ENCODE measurements at places on chromosomes 6 and 20. TPM values are rescaled to one million over a fixed set of nuclear protein-coding genes. Genes with fewer than 3 reads are reported as not detected.

GRCh38 chr6:117677553-117678141 is 2.4 kb downstream of the NUS1 start:
- DNase-seq, result no peak

DNA sequence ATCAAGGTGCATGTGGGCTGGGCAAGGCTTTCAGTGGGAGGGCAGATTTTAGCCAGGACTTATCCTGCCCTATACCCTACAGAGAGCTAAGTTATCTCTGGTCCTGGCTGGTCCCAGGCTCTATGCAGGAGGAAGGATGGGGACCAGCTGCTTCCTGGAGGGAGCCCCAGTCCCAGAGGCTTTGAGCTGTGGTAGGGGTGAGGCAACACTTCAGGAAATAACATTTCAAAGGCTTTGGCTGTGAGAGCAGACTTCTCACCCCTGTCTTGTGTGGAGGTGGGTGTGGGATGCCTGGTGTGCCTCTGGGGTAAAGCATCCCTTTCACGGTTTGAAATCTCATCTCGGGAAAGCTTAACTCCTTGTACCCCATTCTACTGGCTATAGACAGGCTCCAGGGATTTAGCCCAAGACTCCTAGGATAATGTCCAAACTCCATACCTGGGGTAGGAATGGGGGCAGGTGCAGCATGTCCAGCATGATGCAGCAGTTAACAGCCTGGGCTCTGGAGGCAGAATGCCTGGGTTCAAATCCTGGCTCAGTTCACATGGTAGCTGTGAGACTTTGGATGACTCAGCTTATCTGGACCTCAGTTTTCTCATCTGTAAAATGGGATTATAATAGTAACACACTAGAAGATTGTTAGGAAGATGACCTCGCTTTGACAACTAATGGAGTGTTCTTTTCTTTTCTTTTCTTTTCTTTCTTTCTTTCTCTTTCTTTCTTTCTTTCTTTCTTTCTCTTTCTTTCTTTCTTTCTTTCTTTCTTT is 27.5 kb upstream of the SIRPA start:
- DNase-seq, result no peak

GRCh38 chr20:841568-842546 is 8.3 kb downstream of the FAM110A start:
- DNase-seq, result no peak

GRCh38 chr20:8522168-8522567 is 390.1 kb downstream of the PLCB1 start:
- no peak for DNase-seq

DNA sequence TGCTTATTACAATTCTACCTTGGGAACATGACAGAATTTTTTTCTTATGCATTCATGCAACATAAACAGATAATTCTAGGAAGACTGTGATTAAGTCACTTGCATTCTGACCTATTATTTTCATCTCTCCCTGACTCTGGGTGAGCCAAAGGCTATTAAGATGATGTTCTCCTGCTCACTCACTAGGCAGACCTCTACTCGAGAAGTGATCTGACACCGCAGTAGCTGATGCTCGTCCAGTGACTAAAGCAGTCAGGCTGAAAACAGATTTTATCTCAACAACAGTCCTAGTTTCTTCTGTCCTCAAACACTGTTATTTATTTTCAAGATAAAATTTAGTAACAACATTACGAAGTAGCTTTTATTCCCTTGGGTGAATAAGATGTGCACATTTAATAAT is 17.3 kb downstream of the NAA20 start:
- no peak for DNase-seq

- peak; percentile 94 for DNase-seq
Measured at GRCh38 chr6:36678488-36679042, at the start of gene CDKN1A. Gene CDKN1A (plus strand): TSS chr6:36678714. CDS start chr6:36684102, 5,388 bp downstream.

DNA sequence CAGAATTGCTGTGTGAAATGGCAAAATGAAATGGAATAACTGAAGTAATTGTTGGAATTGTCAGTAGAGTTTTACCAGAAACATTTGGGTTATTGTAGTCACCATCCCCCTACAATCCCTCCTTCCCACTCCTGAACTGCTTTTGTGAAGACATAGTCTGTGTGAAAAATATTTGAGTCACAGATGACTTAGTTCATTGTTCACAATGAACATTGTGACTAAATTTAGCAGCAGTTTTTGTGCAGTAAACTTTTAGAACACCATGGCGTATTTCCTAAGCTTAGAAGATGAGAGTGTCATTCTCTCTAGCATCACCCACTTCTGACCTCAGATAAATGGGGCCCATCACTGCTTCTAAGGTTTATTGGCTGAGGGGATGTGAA is 11.0 kb downstream of the OTOR start:
- DNase-seq, result no peak

GRCh38 chr6:89387516-89388201 is 24.4 kb downstream of the RRAGD start:
- no peak for DNase-seq

GRCh38 chr6:17869010-17869752 is 118.3 kb downstream of the KIF13A start:
- peak; percentile 77 for DNase-seq

GRCh38 chr20:38748861-38749149 is 545 bp downstream of the ACTR5 start:
- no peak for DNase-seq

DNA sequence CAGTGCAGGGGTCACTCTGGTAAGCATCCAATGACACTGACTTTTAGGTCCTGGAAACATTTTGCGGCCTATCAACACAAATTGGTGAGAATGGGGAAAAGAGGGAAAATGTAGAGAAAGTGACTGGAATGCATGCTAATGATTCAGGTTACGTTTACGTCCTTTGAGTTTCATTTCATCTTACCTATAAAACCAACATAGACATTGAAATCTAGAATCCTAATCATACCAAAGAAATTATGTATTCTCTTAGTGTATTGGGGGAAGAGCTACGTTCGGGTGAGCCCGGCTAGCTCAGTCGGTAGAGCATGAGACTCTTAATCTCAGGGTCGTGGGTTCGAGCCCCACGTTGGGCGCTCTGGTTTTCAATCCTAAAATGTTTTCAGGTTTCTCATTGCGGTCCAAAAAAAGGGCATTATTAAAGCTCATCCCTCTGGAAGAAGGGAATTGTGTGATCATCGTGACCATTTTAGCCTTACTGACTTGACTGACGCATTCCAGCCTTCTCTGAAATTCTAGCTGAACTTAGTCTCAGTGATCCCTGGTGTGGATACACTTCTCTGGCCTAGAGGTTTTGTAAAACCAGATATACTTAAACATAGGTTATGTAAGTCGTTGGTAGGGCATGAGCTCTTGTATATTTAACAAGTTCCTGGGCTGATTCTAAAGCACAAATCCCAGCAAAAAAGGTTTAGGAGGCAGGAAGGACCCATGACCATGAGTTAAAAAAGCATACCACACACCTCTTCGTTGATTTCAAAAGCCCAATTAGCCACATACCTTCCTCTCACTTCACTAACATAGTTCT is 18.3 kb downstream of the HMGN4 start:
- peak; percentile 59 for DNase-seq

- no peak for DNase-seq
Measured at GRCh38 chr6:167299641-167300308, 8.7 kb downstream of the UNC93A start.

DNA sequence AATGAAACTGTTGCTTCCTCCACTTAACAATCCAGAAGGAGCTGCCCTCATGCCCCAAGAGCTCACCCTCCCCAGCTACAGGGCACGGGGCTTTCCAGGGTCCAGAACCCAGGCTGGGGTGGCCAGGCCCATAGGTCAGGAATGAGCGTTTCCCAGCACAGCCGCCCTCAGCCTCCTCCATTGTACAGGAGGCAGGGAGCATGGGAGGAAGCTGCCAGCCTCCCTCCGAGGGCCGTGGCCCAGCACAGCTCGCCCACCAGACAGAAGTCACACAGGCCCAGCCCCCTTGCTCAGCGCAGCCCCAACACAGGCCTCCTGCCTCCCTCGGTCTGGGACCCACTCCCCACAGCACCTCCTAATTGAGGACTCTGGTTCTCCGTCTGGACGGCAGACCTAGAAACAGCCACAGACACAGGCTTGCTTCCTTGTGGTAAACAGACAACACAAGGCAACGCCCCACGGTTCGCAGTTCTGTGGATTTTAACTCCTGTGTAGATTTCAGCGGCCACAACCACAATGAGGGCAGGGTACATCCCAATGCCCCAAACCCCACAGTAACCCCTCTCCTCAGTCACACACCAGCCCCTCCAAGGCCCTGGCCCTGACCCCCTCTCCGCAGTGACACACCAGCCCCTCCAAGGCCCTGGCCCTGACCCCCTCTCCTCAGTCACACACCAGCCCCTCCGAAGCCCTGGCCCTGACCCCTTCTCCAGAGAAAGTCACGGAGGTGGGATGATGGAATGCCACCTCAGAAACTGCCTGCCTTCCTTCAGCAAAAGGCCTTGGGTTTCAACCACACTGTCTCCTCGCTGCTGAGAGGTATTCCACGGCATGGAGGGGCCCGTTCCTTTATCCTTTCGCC is 173.5 kb downstream of the DLL1 start:
- DNase-seq, result no peak

- no peak for DNase-seq
Measured at GRCh38 chr20:4256874-4257273, 241.5 kb upstream of the RNF24 start.

- peak; percentile 3 for DNase-seq
Measured at GRCh38 chr6:129440691-129441090, 269.3 kb downstream of the ARHGAP18 start.

DNA sequence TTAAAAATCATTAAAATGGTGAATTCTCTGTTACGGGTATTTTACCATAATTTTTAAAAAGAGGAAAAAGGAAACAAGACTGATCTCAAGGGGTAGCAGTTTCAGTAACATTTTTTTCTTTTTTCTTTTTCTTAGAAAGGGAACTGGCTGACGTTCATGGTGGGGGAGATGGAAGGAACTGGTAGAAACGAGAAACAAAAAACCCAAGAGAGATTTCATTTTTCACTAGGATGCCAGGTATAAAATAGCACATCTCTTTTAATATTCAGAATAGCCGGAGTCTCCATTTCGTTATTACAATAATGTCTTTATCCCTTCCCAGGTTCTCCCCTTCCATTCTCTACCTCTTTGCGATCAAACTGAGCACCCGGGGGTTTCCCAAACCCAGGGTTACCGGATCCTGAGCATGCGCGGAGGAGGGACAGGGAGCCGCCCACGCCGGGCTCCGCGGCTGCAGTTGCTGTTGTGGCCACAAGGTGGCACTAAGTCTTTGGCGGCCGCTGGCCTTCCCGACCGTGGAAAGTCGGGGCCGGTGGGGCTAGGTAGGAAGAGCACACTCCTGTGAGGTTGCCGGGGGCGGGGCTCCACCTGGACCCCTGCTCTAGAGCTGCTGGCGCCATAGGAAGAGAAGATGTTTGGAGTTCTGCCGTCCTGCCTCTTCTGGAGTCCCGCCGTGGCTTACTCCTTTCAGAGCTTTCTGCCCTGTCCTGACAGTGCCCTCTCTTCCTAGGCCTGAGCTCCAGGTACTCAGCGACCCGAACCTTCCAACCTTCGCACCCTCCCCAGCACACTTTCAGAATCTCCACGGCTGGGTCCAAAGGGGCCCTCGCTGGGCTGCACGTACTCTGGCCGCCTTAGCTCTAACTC is 146.8 kb downstream of the SH3BGRL2 start:
- DNase-seq, result peak; percentile 72

Gene ZGPAT
- 24.4 TPM for polyA plus RNA-seq

Gene HIVEP1
- polyA plus RNA-seq, result 33.5 TPM

Gene PGC
- not detected for polyA plus RNA-seq

Gene LIN28B
- not detected for polyA plus RNA-seq

Gene TRAPPC3L
- polyA plus RNA-seq, result not detected

Gene CDH22
- not detected for polyA plus RNA-seq

Gene TFAP2C
- polyA plus RNA-seq, result not detected

Gene GGTLC1
- not detected for polyA plus RNA-seq

Measured in endothelial cell of umbilical vein (primary cell).